ENCODE measurements at places on chromosomes 7 and 10. TPM values are rescaled to one million over a fixed set of nuclear protein-coding genes. Genes with fewer than 3 reads are reported as not detected.

GRCh38 chr7:16744518-16745250 lies 8.9 kb upstream of the TSPAN13 start:
- DNase-seq = no peak

GRCh38 chr7:45543473-45543872 lies 30.7 kb upstream of the ADCY1 start:
- no peak for DNase-seq

GRCh38 chr7:142528608-142529408 lies 220.5 kb upstream of the PRSS1 start:
- no peak for DNase-seq

GRCh38 chr7:105330526-105330925 lies 58.2 kb downstream of the SRPK2 start:
- DNase-seq = no peak

DNA sequence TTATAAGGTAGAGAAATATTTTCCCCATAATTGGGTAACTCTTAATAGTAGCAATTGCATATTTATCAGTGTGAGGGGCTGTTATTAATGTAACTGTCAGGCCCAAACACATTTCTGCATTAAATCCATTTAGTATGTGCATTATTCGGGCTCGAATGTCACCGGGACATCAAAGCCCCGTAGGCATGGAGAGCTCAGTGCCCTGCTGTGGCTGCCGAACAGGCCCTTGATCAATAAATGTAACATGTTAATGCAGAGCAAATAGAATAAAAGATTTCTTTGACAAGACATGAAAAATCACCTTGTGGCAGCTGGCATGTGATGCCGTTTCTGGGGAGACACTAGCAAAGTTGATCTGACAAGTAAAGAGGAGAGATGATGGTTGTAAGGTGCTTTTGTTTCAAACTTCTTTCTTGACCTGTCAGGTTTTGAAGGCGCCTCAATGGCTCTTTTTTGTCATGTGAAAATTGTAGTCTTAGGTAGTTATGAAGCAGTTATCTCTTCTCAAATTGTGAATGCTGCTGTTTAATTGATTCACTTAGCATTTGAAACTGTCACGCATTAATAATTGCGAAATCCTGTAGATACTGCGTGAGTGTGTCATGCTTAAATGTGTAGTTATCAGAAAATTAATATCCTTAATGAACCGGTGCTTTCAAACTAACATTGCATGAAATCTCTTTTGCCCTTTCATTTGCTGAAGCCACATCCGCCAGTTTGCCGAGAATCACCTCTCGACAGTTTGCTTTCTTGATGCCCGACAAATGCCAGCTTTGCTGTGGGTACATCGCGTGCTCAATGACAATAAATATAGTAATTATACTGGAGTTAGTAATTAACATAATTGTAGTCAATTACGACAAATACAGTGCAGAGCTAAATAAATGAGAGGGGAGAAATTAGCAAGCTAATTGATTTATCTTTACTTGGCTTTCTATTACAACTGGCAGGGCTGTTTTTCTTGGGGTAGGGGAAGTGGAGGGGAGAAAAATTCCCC lies 19.5 kb downstream of the LRMDA start:
- no peak for DNase-seq

DNA sequence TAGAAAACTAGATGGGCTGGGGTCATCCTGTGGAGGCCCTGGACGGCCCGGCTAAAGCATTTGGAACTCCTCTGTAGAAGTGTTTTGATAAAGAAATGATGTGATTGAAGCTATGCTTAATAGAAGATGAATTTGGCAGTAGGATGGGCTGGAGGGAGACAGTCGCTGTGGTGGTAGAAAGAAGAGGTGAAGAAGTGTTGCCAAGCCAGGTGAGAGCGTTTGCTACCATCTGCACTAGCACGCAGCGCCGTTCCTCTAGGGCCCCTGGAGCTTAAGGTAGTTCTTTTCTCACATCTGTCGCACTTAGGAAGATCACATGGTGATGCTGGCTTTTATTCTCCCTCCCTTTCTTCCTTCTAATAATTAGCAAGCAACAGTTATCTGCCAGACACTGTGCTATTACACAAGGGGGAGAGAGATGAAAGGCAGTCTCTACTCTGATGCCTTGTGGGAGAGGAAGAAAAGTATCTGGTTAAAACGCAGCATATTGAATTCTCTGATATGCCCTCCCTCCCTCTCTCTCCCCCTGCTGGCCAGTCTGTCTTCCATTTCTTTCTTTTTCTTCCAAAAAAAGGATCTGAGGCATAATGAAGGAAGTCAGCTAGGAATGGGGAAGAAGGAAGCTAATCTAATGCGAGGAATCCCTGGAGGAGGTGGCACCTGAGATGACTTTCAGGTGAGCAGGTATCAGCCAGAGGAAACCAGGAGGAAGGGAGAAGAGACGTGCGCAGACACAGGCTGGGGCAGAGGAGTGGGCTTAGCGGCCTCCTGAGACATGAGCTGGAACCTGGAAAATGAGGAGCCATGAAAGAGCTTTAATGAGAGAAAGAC lies 162.3 kb upstream of the KLF14 start:
- DNase-seq = no peak

DNA sequence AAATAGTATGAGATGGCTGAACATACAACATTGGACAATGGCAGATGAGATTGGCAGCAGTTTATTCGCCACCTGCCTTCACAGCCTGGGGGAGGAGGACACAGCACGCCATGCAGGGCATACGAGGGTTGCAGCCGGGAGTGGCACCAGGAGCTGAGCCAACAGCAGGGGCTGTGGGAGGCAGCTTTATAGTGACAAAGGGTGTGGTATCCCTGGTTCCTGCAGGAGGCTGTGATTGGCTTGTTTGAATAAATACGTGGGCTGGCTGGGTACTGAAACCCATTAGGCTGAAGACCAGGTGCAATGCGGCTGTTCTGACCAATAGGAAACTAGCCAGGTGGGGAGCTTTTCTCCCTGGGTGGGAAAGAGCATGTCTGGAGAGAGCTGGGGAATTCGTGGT lies 68.9 kb upstream of the LEP start:
- DNase-seq = no peak

GRCh38 chr7:101950450-101951119 lies 133.2 kb downstream of the CUX1 start:
- DNase-seq = no peak

GRCh38 chr7:83109352-83109751 lies 53.3 kb downstream of the PCLO start:
- no peak for DNase-seq

GRCh38 chr7:155383756-155384491 lies 74.0 kb upstream of the EN2 start:
- DNase-seq = no peak

GRCh38 chr10:77965294-77965693 lies 38.7 kb upstream of the DLG5 start:
- no peak for DNase-seq

- DNase-seq = no peak
Measured at GRCh38 chr7:1474736-1475135, 15.5 kb upstream of the MICALL2 start.

DNA sequence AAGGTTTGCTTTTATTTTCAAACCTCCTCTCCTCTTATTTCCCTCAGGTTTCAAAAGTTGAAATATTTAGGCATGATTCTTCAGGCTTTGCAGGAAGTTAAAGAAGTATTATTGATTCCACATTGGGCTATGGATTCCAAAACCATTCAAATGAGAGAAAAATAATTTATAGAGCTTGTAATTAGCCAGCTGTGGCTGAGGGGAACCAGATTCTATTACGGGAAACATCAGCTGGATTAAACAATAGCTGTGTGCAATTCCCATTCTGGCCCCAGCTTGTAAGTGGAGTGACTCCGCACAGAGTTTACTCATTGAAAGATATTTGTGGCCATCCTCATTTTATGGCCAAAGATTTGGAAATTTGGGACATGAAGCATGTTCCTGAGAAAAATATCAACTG lies 77.0 kb upstream of the PHYHIPL start:
- DNase-seq = no peak

- DNase-seq = no peak
Measured at GRCh38 chr10:4707221-4707620, 118.8 kb upstream of the AKR1E2 start.

CASTOR2 gene
- polyA plus RNA-seq = 5.2 TPM

NUTM2D gene
- polyA plus RNA-seq = 13.1 TPM

PAPSS2 gene
- 36.0 TPM for polyA plus RNA-seq

ZNF425 gene
- 6.3 TPM for polyA plus RNA-seq

TYSND1 gene
- polyA plus RNA-seq = 16.7 TPM

PHKG1 gene
- 2.6 TPM for polyA plus RNA-seq

CAV2 gene
- polyA plus RNA-seq = 23.7 TPM

CRPPA gene
- 5.1 TPM for polyA plus RNA-seq

AOC1 gene
- 82.6 TPM for polyA plus RNA-seq

ZNF37A gene
- 20.3 TPM for polyA plus RNA-seq
